GM12865 (cell line): ENCODE measurements at places on chromosomes 12 and 14.

GRCh38 chr14:97978341-97978740 lies 1181.2 kb downstream of the VRK1 start:
- peak; percentile 57 for DNase-seq

DNA sequence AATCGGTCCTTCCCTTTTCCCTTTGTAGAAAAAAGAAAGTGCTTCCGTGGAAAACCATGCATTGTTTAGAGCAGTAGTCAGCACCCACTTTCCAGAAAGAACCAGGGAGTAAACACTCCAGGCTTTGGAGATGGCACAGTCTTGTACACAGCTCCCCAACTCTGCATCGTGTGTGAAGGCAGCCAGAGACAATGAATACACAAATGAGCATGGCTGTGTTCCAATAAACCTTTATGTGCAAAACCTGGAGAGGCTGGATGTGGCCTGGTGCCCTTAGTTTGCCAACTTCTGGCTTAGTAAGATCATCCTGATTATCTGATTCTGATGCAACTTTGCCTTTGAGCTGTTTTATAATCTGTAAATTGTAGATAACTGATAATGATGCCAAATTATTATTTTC lies 463.4 kb upstream of the TMEM132C start:
- no peak for DNase-seq

DNA sequence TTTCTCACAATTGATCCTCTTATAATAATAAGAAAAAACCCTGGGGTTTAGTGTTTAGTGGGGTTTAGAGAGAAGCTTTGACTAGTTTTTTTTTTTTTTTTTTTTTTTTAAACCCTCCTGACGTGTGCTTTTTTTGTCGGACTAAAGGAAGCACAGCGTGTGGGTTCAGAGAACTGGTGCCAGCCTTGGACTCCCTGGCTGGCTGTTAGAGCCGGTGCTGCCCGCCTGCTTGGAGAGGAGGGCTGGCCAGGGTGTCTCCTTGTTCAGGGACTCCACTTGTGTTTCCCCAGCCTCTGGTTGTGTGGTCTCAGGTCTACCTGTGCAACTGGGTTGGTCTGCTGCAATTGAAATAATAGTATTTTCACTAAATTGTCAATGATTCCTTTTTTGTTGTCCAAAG lies 54.1 kb upstream of the ASPG start:
- DNase-seq = no peak

GRCh38 chr12:48767047-48767446 lies 21.8 kb downstream of the ADCY6 start:
- no peak for DNase-seq
